NCI-H1048 (cell line): ENCODE measurements at places on chromosomes 6 and 20.

- DNase-seq: no peak
Measured at GRCh38 chr6:4518506-4518905, 257.7 kb upstream of the CDYL start.

DNA sequence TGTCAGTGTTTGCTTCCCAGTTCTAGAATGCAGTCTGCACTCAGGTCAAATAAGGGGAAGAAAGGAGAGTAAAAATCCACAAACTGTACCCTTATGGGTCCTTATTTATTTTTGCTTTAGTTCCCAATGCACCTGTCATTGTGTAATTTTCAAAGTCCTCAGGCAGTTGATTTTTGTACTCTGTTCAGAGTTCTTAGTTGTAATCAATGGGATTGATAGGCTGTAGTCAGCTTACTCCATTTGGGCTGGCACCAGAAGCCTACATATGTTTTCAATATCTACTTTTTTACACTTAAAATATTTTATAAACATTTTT lies 18.6 kb downstream of the AIG1 start:
- no peak for DNase-seq

- no peak for DNase-seq
Measured at GRCh38 chr6:108383981-108384380, 89.1 kb downstream of the AFG1L start.

- no peak for DNase-seq
Measured at GRCh38 chr20:31808481-31808880, 10.7 kb upstream of the MYLK2 start.

GRCh38 chr6:79694156-79694555 lies 63.0 kb downstream of the SH3BGRL2 start:
- no peak for DNase-seq

DNA sequence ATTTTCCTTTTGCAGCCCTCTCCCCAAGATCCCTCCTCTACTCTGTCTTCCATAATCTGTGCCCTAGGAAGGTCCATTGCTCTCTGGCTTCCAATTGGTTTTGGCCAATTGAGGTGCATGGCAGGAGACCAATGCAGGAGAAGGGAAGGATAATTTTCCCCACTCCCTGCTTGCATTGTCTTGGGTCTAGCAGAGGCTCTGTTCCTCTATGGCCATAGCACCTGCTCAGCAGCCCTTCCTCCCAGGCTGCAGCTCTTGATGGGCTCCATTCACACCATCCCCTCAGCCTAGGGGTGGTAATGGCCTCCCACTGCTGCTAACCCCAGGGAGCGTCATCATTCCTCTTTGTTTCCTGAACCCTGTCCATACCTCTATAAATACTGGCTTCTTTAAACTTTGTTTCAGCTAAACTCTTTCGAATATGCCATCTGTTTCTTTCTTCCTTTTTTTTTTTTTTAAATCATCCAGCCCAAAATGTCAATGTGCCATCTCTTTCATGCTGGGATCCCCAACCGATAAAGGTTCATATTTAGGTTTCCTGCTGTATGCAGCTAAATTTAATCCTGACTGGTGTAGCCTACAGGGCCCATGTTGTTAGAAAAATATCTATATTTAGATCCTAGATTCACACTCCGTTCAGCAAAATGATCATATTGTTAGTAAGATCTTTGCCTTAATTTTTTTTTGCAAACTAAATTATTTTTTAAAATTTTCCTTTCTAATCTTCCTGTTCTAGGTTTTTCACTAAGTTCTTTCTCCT lies 63.8 kb downstream of the HECA start:
- DNase-seq: no peak

DNA sequence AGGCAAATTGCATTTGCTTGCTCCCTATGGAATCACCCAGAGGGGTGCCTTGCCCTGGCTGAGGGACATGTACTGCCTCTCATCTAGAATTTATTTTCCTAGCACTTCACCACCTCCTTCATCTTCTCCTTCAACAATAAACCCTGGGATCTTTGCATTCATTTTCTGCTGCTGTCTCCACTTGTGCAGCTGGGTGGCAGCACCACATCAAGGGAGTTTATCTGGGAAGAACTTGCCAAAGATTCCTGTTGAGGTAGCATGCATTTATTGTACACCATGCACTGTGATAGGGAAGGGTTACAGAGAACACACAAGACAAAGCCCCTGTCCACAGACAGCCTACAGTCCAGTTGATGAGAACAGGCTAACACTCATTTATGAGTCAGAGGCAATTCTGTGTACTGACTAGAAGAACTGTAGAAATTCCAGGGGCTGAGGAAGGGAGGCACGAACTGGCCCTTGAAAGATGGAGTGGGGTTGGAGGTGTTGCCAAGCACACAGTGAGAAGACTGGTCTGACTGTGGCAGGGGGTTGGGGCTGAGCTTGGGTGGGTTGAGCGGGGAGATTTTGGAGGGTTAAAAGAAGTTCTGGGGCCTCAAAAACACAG lies 17.5 kb downstream of the C20orf173 start:
- DNase-seq: no peak

DNA sequence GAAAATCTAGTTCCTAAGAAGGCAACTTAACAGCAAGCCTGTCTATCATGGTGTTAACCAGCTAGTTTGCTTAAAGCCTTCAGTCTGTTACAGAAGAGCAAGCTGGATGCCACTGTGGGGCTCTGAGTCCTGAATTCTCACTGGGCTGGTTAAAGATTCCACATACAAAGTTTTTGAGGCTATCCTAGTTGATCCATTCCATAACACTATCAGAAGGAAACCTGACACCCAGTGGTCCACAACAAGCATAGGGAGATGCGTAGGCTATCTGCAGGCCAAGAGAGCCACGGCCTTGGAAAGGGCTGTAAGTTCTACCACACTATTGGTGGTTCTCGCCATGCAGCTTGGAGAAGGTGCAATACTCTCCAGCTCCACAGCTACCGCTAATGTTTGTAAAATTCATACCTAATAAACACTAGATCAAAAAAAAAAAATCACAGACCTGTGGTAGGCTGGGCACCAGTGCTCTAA lies 420 bp upstream of the MCCD1 start:
- no peak for DNase-seq

GRCh38 chr6:144559865-144560593 lies 274.9 kb downstream of the UTRN start:
- DNase-seq: no peak

DNA sequence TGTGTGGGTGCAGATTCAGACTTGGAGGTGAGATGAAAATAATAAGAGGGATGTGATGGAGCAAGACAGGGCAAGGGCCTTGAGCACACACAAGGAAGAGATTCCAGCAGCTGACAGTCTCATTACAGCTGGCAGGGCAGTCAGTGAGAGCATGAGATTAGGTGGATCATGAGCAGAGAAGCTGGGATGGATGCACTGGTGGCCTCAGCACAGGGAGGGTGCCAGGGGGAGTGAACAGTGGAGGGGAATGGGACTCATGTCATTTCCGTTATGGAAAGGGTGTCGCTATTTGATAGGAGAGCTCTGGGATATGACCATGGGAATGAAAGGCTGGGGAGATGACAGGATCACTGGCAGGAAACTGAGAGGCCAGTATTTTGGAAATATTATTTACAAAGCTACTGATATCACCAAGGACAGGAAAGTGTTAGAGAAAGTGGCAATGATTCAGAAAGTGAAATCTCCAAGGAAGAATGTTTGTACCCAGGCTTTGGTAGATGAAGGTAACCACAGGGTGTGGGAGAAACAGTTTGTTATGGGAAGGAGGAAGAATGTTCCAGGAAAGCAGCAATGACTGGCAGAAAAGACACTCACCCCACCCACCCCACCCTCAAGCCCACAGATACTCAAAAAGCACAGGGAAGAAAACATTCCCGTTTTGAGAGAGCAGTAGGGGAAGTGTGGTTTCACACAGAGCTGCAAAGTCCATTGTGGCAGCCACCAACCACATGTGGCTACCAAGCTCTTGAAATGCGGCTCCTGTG lies 214.7 kb upstream of the PROKR2 start:
- no peak for DNase-seq

DNA sequence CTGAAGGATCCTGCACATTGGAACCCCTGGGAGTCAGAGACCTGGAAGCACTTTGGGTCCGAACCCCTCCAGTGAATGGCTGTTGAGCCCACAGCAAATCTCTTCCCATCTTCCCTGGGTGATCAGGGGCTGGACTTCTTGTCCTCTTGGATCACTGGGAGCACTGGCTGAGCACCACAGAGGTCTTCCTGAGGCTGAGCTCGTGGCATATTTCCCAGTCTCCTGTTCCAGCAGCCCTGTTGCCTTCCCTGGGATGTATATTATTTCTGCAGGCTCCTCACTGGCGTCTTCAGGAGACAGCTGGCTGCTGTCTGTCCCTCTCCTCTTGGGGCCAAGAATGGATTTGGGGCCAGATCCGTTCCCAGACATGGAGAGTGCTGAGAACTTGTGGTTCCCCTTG lies 43.4 kb downstream of the PTK7 start:
- DNase-seq: no peak
